NCI-H2171 (cell line): ENCODE measurements at places on chromosomes 5 and 9.

DNA sequence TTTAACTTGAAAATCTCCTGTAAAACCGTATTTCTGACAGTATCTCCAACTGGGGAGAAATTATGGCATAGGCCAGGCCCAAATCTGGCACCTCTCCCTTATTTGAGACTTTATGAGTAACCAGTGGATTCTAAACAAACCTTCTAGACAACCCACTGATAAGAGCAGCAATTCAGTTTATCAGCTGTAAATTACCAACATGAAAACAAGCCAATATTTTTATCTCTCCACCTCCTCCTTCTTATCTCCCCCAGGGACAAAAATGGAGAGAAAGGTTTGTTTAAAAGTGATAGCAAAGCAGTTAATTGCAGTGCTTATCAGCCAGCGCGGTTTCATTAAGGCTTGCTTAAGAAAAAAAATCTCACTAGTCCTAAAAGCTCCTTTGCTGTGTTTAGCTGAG lies 53.8 kb downstream of the KCNV2 start:
- no peak for DNase-seq

GRCh38 chr5:35974570-35974969 lies 16.6 kb downstream of the UGT3A1 start:
- DNase-seq, result no peak

DNA sequence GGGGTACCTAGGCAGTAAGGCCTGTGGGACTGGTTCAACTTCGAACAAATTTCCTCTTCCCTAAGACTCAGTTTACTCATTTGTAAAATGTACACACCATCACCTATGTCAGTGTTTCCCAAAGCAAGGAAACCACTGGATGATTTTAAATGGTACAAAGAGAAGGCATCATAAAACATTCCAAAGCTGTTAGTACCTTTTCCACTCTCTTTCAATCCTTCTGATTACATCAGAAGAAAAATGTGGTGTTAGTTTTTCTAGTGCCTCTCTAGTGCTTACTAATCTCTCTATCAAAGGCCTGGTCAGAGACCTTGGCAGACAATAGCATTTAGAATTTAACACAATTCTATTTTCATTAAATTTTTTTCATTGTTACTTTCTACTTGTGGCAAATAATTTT lies 18.1 kb downstream of the NR6A1 start:
- no peak for DNase-seq

GRCh38 chr9:114449236-114449635 lies 56.0 kb downstream of the WHRN start:
- no peak for DNase-seq

- DNase-seq, result no peak
Observed at GRCh38 chr9:127739614-127740330, 4.7 kb upstream of the TOR2A start.

GRCh38 chr9:33939924-33940874 lies 108.5 kb downstream of the UBAP2 start:
- DNase-seq, result no peak

DNA sequence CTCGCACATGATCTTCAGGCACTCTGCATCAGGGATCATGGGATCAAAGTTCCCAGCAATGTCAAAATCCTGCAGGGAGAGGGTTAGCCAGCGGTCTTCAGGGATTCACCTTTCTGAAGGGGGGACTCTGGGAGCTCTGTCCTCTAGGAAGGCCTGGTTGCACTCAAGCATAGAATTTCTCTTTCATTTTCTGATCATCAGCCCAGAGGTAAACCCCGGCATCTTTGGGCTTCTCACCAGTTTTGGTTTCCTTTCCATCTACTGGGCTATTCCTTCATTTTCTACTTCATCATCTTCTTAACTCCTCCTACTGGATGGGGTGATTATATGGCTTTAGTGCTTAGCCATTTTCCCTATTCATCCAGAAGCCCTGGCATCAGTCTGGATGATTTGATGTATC lies 4.6 kb upstream of the DND1 start:
- DNase-seq, result no peak

DNA sequence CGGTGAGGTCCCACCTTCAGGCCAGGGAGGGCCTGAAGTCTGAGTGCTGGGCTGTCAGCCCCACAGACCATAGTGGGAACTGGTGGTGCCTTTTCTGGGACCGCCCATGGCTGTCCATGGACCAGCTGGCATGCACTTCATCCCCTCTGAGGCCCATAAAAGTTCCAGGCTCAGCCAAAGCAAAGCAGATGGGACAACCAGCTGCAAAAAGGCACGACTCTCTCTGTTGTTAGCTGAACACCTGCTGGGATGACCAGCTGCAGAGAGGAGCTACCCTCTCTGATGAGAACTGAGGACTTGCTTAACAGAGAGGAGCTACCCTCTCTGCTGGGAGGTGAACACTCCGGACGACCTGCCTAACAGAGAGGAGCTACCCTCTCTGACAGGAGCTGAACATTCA lies 844.3 kb upstream of the DMAC1 start:
- no peak for DNase-seq

GRCh38 chr5:40268088-40268487 lies 411.6 kb upstream of the PTGER4 start:
- DNase-seq, result no peak

DNA sequence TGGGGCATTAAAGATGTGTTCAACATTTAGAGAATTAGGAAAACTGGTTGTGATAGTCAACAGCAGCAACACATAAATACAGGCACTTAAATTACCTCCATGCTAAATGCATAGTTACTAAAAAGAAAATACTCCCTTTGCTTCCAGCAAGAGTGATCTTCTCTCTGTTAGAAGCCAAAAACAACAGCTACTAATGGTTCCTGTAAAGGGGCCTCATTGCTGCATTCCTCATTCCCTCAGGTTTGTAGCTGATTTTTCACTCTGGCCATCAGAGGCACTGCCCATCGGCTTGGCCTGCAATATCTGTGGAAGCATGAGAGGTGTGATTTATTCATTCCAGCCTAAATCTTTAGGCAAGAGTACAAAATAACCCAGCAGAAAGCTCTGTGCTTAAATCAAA lies 466.0 kb upstream of the ADAMTS16 start:
- DNase-seq, result no peak

- DNase-seq, result no peak
Observed at GRCh38 chr9:26870292-26870691, 22.3 kb downstream of the CAAP1 start.

- no peak for DNase-seq
Observed at GRCh38 chr9:105345626-105346025, 101.2 kb downstream of the SLC44A1 start.

DNA sequence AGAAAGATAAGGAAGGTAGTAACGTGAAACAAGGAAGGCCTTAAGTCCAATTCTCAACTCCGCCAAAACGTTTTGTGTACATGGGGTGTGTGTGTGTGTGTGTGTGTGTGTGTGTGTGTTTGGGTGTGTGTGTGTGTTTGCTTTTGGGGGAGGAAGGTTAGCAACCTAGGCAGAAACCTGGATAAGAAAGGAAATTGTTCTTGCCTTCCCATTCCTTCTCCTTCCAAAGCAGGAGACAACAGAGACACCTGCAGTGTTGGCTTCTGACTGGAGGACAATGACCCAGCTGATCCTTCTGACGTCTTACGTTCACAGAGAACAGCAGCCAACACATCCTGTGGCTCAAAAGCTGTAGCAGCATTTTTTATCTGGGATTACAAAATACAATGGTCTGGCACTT lies 4.1 kb upstream of the CCNG1 start:
- DNase-seq, result no peak

- no peak for DNase-seq
Observed at GRCh38 chr5:74367241-74367733, 273.2 kb downstream of the ENC1 start.

DNA sequence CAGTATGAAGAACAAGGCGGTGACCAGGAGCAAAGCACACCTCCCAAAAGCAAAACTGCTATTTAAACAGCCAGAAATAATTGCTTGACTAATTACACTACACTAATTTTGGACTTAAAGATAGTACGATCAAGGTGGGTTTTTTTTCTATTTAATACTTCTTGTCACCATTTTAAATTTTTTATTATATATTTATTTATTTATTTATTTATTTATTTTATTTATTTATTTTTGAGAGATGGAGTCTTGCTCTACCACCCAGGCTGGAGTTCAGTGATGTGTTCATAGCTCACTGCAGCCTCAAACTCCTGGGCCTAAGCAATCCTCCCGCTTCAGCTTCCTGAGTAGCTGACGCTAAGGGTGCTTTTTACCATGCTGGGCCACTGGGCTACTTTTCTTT lies 146.2 kb upstream of the IRX1 start:
- DNase-seq, result no peak

- DNase-seq, result no peak
Observed at GRCh38 chr9:137008312-137008711, 11.9 kb upstream of the CLIC3 start.

- no peak for DNase-seq
Observed at GRCh38 chr5:136731241-136731900, 366.0 kb upstream of the TRPC7 start.

DNA sequence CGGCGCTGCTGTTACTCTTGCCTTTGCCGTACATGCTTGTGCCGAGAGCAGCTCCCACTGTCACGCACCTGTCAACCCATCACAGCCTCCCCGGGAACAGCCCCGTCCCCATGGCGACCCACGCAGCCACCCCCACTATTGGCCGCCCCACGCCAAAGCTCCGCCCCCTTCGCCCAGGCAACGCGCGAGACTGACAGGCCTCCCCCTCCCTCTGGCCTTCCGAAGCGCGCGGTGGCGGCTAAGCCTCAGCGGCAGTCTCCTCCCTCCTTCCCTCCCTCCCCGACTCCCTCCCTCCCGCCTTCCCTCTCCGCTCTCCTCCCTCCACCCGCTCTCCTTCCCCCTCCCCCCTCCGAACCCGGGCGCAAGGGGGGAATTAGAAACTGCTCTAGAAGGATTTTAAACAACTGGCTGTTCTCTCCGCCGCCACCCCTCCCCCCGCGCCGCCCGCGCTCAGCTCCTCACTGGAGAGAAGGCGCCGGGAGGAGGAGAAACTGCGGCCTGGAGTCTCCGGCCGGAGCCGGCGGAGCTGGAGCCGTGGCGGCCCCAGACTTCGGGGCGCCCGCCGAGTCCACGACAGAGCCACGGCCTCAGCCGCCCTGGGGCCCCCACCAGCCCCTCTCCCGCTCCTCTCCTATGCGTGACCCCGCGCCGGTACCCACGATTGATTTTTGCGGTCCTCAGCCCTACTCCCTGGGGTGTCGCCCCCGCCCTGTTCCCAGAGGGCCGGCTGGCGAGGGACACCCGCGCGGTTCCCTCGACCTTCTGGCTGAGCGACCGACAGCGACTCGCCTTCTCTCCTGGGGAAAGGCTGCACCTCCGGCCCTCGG lies at the start of gene SSBP2:
SSBP2 (minus strand) TSS at position 89 of the 827 bp plus-strand sequence; CDS start at position 34, 55 bp downstream.
- DNase-seq, result peak; percentile 88

DNA sequence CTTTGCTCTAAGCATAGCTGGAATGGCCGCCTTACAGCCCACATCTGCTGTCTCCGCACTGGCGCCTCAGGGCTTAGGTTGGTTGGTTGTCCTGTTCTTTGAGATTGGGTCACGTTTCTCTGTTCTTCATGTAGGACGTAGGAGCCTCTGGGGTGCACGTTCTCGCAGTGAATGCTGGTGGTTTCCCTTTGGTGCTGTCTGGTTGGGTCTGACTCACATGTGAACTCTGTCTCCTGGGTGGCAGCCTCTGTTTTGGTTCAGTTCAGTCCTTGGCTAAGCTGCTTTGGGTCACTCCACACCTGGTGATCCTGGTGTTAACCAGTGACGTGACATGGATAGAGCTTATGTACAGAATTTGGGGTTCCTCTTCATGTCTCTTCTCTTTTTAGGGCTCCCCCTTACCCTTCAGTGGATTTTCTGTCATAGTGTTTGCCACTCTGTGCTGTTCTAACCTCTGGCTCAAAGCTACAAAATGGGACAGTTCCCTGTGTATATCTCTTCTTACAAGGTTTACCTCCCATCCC lies 12.6 kb upstream of the LPCAT1 start:
- no peak for DNase-seq

- DNase-seq, result peak; percentile 22
Observed at GRCh38 chr9:137441289-137441934, at the start of gene ENTPD8. Gene ENTPD8 (minus strand): TSS chr9:137441357. CDS start chr9:137438285, 3,072 bp downstream.

DNA sequence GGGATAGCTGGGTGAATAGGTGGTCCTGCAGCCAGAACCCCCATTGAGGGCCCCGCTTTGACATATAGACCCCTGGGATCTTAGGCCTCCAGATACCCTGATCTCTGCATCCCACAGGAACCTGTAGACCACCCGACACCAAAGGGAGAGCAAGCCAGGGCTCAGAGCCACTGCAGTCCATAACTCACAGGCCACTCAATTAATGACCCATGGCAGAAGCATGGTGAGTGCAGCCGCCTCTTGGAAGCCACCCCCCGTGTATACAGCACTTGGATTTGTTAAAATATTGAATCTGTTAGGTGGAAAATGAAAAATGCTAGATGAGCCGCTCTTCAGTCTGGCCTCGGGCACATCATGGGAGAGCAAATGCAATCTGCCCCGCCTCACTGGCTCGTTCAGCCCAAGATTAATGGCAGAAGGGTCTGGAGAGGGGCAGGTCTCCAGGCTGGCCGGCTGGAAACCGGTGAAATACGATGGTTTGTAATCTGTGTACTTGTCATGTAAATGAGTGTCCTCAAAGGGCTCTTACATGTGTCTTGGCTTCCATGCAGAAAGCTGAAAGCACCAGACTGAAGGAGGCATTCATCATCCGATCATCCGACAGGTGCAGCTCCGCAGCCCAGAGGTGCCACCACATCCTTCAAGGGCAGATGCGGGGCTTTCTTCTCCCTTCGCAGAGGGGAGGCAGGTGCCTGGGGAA lies 111.3 kb downstream of the OLFM1 start:
- no peak for DNase-seq

DNA sequence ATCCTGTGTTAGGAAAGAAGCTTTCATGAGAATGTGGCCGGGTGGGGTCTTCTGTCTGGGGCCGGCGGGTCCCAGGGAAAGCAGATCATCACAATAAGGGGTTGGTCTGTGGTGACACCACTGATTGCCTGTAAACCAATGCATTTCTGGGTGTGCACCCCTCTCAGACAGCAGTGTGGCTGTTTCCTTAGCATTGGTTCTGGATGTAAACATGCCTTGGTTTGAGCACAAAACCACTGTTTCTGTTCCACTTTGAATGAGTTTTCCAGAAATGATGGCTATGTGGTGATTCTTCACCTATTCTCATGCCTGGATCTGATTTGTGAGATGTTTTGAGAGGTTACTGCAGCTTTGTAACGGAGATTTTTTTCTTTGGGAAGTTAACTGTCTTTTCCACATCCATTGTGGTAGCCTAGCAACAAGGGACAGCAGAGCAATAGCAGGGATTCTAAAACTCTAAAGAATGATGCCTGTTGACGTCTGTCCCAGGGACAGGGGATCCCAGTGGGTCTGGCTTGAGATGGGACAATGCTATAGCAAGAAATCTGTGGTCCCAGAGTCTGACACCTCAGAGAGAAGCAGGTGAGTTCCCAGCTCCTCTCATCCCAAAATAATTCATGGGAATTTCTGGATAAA lies at the start of gene CCDC192:
CCDC192 (plus strand) TSS at position 466 of the 636 bp plus-strand sequence; CDS start at position 521, 55 bp downstream.
- DNase-seq, result no peak

GRCh38 chr5:173726846-173727557 lies 110.6 kb upstream of the BOD1 start:
- DNase-seq, result no peak
